Left colon (tissue), 2 donors: ENCODE measurements at places on chromosomes 6 and 20. TPM values are rescaled to one million over a fixed set of nuclear protein-coding genes. Genes with fewer than 3 reads are reported as not detected.

Gene TNF
- 1.4 TPM for total RNA-seq

Gene ENPP3
- 21.2 TPM for total RNA-seq

Gene MKKS
- 26.7 TPM for total RNA-seq

Gene E2F3
- total RNA-seq, result 9.1 TPM

GRCh38 chr20:38855356-38855755 is 49.9 kb downstream of the PPP1R16B start:
- no peak for DNase-seq

DNA sequence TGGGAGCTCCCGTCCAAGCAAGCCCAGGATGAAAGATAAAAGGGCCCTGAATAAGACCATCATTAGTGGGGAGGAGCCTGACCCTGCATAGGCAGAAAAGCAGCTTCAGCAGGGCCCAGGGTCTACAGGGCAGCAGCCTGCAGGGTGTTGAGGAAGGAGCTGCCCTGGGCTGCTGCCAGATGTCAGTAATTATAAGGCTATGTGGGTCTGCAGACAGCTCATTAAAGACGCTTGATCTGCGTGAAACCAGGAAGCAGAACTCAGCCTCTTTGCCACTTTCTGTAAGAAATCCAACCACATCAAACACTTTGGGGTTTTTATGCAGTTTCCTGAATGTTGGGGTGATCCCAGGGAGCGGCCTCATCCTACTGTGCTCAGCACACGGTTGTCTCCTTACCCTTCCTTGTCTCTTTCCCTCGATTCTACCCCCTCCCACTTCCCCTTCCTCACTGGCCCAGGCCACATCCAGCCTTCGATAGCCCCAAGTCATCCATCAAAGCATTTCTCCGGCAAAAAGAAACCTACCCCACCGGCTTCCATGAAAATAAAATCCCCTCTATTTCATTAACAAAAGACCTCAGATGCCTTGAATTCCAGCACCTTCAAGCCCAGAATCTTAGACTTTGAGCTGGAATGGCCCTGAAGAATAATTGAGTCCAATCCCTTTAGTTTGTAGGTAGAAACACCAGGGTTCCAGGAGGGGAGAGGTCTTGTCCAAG is 1.0 kb upstream of the TGM6 start:
- no peak for DNase-seq
